ENCODE measurements at places on chromosomes 12 and 14.
A peak's percentile ranks its signal among the peaks of the same experiment; 100 is the strongest.

- DNase-seq: no peak
These were observed 40.4 kb upstream of the DIO3 start for GRCh38 chr14:101520621-101521472.

- DNase-seq: no peak
These were observed 92.7 kb downstream of the BORCS5 start for GRCh38 chr12:12449533-12450025.

GRCh38 chr12:94663071-94663470 lies 12.7 kb upstream of the TMCC3 start:
- no peak for DNase-seq

DNA sequence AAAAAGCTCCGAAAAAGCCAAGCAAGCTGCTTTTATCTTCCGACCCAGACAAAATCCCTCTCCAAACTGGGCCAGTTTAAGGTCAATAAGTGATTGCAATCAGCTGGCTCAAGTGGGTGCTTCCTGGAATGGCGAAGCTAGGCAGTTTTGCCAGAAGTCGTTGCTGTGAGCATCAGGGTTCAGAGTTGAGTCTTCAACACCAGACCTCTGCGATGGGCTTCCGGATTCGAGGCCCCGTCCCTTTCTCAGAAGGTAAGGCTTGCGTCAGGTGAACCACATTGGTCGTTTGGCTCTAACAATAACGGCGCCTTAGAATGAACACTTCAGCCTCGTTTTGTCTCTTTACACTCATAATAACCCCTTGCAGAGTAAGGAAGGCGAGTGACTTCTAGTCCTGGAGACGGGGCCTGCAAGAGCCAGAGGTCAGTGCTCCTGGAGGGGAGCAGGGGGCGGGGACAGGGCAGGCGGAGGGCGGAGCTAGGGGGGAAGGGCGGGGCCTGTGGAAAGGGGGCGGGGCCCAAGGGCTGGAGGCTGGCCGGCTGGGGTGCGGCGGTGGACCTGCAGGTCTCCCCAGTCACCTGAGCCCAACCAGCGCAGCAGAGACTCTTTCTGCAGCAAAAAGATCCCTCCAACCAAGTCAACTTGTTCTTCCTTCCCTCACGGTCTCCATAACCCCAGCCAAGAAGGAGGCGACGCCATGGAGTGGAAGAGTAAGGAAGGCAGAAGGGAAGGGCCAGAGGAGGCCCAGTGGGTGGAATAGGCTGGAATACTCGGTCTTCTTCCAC lies 34.0 kb upstream of the NFYB start:
- no peak for DNase-seq

GRCh38 chr14:94682736-94683135 lies 70.5 kb downstream of the SERPINA3 start:
- no peak for DNase-seq

- DNase-seq: no peak
These were observed 4.0 kb upstream of the INF2 start for GRCh38 chr14:104685216-104685997.

GRCh38 chr12:100904270-100904669 lies 109.7 kb downstream of the ANO4 start:
- no peak for DNase-seq

DNA sequence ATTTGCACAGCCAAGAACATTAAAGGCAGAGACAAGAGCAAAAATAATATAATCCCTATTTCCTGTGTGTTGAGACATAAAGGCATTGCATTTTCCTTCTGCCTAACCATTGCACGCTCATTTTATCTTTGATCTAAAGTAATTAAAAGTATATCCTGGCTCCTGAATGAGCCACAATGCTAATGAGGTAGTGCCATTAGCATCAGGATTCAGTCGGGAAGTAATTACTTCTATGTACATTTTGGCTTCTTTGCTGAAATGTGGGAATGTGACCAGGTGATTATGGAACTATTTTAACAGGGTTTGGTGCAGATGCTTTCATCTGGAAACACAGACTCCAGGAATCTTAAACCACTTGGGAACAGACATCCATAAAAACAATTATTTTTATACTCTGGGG lies 77.4 kb downstream of the TMTC1 start:
- DNase-seq: no peak

- no peak for DNase-seq
These were observed 29.6 kb downstream of the SMUG1 start for GRCh38 chr12:54159140-54159539.

DNA sequence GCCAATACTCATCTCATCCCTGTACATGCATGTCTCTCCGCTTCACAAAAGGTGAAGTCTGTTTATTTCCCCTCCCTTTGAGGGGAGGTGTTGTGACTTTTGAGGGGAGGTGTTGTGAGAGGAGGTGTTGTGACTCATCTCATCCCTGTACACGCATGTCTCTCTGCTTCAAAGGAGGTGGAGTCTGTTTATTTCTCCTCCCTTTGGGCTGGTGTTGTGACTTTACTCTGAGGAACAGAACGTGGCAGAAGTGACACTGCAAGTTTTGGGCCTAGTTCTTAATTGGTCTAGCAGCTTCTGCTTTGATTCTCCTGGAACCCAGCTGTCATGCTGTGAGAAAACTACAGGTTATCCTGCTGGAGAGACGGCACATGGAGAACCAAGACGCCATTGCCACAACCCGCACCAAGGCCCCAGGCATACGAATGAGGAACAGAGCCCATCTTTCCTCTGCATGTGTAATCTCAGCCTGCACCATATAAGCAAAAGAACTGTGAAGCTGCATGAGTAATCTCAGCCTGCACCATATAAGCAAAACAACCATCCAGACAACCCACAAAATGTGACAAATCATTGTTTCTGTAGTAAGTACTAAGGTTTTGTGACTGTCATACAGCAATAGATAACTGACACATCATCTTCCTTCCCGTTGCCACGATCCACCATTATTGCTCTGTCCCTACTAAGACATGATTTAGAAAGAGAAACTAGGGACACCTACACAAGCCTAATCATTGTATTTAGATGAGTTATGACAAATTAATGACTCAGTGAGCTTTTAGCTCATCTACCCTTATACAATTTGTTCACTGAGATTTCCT lies 30.0 kb downstream of the GALNT4 start:
- DNase-seq: no peak

DNA sequence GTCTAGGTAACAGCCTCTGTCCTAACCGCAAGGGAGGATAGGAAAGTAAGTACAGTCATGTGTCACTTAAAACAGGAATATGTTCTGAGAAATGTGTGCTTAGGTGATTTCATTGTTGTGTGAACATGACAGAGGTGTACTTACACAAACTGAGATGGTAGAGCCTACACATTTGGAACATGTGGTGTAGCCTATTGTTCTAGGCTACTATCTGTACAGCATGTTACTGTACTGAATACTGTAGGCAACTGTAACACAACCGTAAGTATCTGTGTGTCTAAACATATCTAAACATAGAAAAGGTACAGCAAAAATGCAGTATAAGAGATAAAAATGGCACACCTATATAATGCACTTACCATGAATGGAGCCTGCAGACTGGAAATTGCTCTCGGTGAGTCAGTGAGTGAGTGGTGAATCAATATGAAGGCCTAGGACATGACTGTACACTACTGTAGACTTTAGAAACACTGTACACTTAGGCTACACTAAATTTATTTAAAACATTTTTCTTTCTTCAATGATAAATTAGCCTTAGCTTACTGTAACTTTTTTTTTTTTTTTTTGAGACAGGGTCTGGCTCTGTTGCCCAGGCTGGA lies 13.2 kb upstream of the MDM2 start:
- no peak for DNase-seq

GRCh38 chr12:45464699-45465098 lies 248.8 kb downstream of the ANO6 start:
- no peak for DNase-seq

- DNase-seq: no peak
These were observed 254.8 kb downstream of the PDZRN4 start for GRCh38 chr12:41442896-41443295.

- no peak for DNase-seq
These were observed 85.5 kb upstream of the PTPRB start for GRCh38 chr12:70722584-70723343.

DNA sequence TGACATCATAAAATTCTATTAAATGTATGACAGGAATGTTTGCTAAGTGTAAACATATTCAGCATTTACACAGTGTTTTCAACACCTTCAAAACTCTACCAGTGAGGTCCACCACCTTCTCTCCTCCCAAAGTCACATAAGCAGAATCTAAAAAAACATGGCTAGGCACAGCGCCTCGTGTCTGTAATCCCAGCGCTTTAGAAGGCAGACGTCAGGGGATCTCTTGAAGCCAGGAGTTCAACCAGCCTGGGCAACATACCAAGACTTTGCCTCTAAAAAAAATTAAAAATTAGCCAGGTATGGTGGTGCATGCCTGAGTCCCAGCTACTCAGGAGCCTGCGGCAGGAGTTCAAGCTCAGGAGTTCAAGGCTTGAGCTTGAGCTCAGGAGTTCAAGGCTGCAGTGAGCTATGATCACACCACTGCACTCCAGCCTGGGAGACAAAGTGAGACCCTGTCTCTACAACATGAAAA lies 30.0 kb downstream of the NUMB start:
- DNase-seq: no peak

GRCh38 chr12:2634471-2634870 lies 160.3 kb upstream of the FKBP4 start:
- no peak for DNase-seq

- no peak for DNase-seq
These were observed 940.2 kb upstream of the MDGA2 start for GRCh38 chr14:48615618-48616017.

GRCh38 chr14:78673845-78674244 lies 503.7 kb downstream of the NRXN3 start:
- no peak for DNase-seq

- DNase-seq: no peak
These were observed 2.3 kb downstream of the DGLUCY start for GRCh38 chr14:91115986-91116770.

GRCh38 chr12:106304797-106305196 lies 2.3 kb downstream of the TCP11L2 start:
- DNase-seq: no peak

GRCh38 chr12:98332642-98333041 lies 182.7 kb upstream of the TMPO start:
- DNase-seq: no peak

- no peak for DNase-seq
These were observed 74.8 kb downstream of the KIF21A start for GRCh38 chr12:39368096-39368495.

DNA sequence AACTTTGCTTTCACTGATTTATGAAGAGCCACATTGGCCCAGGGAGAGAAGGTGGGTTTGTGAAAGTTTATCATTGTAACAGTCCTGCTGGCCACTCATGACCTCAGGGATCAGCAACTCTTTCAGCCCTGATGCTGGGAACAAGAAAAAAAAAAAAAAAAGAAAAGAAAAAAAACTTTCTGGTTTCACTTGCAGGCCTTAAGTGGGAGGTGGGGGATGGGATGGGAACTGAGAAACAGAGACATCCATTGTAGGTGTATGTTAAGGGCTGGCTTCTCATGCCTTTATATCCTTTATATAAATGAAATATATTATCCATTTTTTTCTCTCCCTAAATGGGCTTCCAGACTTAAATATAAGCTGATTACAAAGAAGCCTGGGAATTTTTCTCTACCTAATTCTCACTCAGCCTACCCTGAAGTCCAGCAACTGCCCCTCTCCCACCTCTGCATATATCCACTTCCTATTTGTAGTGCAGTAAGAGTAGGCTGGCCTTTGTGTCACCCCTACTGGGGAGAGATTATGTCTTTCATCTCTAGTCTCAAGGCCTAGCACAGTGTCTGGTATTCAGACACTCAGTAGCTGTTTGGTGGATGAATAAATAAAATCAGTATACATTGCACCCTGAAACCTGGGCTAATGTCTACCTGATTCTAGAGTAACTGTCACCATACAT lies 187.1 kb downstream of the KICS2 start:
- no peak for DNase-seq

DNA sequence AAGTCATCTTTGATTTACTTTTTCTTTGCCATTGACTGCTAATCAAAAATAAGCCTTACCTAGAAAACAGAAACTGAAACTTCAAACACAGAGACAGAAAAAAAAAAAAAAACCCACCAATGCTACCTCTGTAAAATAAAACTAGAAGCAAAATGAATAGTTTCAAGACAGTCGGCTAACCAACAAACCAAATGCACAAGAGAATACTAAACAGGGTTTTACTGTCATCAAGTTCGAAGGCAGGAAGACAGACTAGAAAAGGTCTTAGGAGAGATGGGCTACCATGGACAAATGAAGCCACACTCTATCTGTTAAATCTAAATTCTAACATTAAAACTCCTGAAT lies 59.5 kb downstream of the SEL1L start:
- DNase-seq: no peak

DNA sequence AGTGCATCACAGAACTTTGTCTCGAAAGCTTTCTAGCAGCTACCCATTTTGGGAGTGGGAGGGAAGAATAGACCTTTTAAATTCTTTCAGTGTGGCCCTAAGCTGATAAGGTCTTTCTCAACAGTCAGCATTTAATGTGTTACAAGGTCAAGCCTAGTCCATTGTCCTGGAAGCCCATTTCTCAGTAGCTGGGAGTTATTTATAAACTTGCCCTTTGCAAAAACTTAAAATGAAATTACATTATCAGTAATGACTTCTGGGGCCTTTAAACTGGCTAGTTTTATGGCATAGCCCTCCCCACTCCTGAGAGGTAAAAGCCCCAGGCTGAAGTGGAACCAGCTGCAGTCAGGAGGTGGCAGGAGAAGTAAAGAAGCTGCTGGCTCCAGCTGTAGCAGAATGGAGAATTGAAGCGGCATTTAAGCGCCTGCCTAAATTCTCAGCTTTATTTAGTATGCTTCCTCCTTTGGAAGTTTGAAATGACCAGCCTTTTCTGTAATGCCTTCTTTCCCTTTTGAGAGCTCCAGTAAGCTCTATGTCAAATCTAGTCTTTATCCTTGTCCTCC lies 12.4 kb downstream of the COPZ1 start:
- DNase-seq: no peak

DNA sequence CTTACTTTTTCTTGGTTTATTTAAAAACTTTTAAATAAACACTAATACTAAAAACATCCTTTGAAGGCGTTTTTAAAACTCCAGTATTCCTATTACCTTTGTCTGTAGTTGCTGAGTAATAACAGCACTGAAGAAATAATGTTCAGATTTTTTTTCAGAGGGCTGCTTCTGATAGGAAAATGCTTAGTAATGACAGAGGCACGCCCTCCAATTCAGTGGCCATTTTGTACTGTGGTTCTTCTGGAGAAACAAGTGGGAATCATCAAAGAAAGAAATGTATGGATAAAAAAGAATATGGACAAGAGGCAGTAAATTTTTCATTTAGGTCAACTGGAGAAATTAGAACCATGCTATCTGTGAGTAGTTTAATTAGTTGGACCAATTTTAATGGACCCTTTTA lies 13.6 kb downstream of the VEZT start:
- DNase-seq: no peak

GRCh38 chr14:77037938-77038568 lies 9.5 kb upstream of the IRF2BPL start:
- peak; percentile 79 for DNase-seq
